ENCODE measurements at places on chromosomes 16 and 17. TPM values are rescaled to one million over a fixed set of nuclear protein-coding genes. Genes with fewer than 3 reads are reported as not detected.

RAB37 gene
- total RNA-seq: 1.3 TPM

KRT38 gene
- not detected for total RNA-seq

PRMT7 gene
- 35.7 TPM for total RNA-seq

RHBDF1 gene
- 30.0 TPM for total RNA-seq

NPTX1 gene
- not detected for total RNA-seq

NUP93 gene
- 52.7 TPM for total RNA-seq

NOD2 gene
- 4.5 TPM for total RNA-seq

EME2 gene
- total RNA-seq: 14.5 TPM

NXPH3 gene
- total RNA-seq: 3.8 TPM

CMTM3 gene
- 48.1 TPM for total RNA-seq

All from mesenteric fat pad (tissue), 1 donor.